ENCODE measurements at places on chromosomes 13 and 19. TPM values are rescaled to one million over a fixed set of nuclear protein-coding genes. Genes with fewer than 3 reads are reported as not detected.

DNA sequence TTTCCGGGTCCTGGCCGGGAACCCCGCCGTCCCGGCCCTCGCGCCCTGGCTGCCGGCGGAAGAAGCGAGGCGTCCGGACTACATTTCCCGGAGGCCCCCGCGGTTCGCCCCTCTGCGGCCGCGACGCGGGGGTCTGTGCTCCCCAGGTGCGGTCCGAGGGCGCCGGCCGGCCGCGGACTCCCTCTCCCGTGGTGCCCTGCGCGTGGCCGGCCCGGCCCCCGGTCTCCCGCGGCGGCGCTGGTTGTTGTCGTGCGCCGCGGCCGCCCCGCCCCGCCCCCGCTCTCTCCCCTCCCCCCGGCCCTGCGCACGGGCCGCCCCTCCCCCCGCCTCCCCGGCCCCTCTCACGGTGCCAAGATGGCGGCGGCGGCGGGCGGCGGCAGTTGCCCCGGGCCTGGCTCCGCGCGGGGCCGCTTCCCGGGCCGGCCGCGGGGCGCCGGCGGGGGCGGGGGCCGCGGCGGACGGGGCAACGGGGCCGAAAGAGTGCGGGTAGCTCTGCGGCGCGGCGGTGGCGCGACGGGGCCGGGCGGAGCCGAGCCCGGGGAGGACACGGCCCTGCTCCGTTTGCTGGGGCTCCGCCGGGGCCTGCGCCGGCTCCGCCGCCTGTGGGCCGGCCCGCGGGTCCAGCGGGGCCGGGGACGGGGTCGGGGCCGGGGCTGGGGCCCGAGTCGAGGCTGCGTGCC lies at the start of gene KMT2B:
KMT2B (plus strand) TSS at position 339 of the 680 bp plus-strand sequence; CDS start at position 355, 16 bp downstream.
- DNase-seq = no peak

DNA sequence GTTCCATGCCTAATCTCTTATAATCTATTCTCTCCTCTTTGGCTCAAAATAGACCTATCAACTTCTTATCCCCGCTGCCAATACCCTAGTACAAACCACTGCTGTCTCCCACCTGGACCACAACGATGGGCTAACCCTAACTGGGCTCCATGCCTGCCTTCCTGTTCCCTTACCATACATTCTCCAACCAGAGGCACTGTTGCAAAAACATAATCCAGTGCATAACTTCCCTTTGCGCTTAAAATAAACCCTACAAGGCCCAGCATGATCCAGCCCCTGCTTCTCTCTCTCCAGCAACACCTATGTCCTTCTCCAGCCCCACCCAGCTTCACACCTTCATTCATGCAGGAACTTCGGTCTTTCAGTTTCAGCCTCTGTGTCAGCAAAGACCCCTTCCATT lies 27.4 kb upstream of the CEBPA start:
- no peak for DNase-seq

DNA sequence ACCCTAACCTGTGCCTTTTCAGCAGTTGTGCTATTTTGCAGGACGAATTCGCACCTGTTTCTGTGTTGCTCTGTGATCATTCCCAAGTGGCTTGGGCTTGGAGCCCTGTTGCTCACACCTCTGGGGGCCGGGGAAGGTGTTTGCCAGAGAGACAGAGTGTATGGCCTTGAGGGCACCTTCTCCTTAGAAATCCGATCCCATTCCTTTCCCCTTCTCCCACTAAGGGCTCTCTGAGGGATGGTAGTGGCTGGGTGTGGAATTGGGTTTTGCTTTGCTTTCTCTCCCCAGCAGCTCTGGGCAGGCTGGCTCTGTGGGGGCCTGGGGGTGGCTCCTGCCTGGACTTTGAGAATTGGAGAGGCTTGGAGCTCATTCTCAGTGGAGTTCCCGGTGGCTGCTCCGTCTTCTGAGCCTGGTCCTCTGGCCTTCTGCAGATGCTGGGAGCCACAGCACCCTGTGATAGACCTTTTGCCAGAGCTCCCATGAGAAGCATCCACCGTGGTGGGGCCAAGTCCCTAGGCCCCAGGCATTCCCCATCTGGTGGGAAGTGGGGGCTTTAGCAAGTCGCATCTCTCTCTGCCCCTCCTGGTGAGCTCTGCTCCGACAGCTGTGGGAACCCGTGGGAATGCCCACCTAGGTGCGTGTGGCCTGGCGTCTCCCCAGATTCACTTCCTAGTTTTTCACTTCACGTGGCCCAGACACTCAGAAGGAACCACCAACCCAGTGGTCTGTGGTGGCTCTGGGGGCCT lies 26.1 kb downstream of the ATP11A start:
- DNase-seq = no peak

S1PR4 gene
- total RNA-seq = 22.4 TPM

RASAL3 gene
- 63.2 TPM for total RNA-seq
